Pancreas (tissue), 10 donors: ENCODE measurements at places on chromosomes 7 and 10. TPM values are rescaled to one million over a fixed set of nuclear protein-coding genes. Genes with fewer than 3 reads are reported as not detected.

Gene UFSP1
- polyA plus RNA-seq = 5.2 TPM

Gene SPDYE8
- polyA plus RNA-seq = not detected

Gene LIPJ
- polyA plus RNA-seq = 0.53 TPM

Gene SFRP5
- 180 TPM for polyA plus RNA-seq

Gene CYP2W1
- 0.76 TPM for polyA plus RNA-seq

Gene PCLO
- 1.9 TPM for polyA plus RNA-seq

Gene HIF1AN
- polyA plus RNA-seq = 6.3 TPM

Gene PDK4
- 71.3 TPM for polyA plus RNA-seq

Gene NKX6-2
- polyA plus RNA-seq = 0.16 TPM

Gene CUBN
- 0.53 TPM for polyA plus RNA-seq

Gene KIAA1217
- 11.9 TPM for polyA plus RNA-seq

Gene ABCB4
- polyA plus RNA-seq = 2.1 TPM

Gene ANK3
- polyA plus RNA-seq = 3.3 TPM

Gene GFRA1
- polyA plus RNA-seq = 0.61 TPM

Gene CALHM2
- 7.7 TPM for polyA plus RNA-seq

Gene RSU1
- 18.8 TPM for polyA plus RNA-seq

Gene LRRD1
- polyA plus RNA-seq = 0.02 TPM

DNA sequence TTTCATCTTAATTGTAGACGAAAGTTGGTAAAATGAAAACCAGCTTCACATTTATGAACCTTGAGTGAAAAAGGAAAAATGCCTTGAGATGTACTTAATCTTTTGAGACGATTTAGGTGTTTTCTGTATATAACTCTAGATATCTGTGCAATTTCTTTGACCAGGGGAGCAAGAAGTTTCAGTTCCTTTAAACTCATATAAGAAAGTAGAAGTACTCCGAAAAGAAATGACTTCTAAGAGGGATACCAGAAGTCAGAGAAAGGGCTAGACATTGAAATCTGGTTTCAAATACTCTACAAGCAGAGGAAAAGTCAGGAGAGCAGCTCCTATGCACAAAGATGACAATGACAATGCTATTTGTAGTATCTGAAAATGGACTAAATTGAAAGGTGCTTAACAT, 303.7 kb downstream of the BAMBI start:
- DNase-seq = no peak

- no peak for DNase-seq
Measured at GRCh38 chr7:11792166-11792565, 39.8 kb downstream of the THSD7A start.

DNA sequence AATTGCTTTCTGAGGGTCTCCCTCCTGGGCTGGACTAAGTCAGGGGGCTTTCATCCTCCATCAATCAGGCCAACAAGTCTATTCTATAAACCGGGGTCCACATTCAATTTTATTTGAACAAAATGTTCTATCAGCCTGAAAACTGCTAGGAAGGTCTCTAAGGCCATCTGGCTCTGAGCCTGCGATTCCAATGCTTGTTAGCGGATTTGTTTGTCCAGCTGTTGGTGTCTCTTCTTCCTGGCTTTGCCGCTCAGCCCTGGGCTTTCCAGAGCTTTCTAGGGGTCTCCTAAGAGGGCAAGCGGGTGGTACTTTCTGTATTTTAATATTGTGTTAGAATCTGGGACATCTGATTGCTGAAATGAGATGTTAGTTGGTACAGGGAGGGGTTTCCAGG, 136.7 kb downstream of the VIPR2 start:
- DNase-seq = no peak

DNA sequence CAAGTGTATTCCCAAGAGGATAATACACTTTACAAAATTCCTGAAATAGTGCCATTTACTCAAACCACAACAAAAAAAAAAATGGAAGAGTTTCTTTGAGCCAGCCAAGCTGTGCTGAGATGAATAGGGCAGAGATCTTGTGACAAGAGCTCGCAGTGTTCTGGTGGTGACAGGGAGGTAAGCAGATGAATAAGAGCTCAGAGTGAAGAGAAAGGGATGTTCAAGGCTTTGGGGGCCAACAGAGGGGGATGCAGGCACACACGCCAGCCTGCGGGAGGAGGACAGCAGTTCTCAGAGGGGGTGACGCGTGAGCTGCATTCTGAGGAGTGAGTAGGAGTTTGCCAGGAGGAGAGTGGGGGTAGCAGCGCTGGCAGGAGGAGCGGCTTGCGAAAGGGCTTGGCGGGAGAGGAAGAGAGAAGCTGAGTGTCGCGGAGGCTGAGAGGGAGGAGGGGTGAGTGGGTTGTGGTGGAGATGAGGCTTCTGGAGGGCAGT, 194.4 kb upstream of the IMMP2L start:
- DNase-seq = no peak

- DNase-seq = no peak
Measured at GRCh38 chr10:91123261-91123660, 97.2 kb upstream of the PCGF5 start.

DNA sequence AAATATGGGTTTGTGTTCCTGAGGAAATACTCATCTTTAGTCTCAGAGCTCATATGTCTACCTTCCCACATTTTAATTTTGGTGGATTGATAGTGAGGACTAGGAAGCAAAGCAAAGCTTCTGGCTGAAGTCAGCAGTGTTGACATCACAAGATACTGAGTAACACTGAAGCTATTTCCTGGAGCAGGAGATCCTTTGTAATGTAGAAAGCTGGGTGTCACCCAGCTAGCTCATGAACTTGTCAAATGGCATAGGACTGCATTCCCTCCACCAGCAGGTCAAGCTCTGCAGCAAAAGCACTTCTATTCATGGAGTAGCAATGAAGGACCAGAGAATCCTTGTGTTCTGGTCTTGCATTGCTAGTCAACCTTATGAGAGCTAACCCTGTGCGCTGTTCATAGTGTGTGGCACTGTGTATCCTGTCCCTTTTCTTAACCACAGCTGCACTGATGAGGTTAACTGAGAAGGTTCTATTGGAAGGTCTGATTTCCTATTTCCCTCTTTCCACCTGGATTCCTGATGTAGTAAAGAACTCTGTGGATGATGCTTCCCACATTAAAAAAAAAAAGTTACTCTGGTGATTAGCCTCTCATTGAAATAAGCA, 94.8 kb upstream of the ZNF804B start:
- no peak for DNase-seq

DNA sequence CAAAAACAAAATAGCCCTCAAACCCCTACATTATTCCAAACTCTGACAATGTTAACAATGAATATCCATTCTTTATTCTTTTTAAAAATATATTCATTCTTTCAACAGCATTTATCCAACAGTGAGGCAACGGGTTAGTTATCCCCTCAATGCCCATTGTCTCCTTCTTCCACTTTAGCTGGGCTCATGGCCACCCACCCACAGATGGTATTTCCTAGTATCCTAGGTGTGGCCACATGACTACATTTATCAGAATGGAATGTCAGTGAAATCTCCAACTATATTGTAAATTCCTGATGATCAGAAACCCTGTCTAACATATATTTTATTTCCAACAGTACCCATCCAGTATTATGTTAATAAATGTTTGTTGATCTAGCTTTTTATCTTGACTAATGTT, 13.6 kb downstream of the HOXA1 start:
- DNase-seq = no peak

DNA sequence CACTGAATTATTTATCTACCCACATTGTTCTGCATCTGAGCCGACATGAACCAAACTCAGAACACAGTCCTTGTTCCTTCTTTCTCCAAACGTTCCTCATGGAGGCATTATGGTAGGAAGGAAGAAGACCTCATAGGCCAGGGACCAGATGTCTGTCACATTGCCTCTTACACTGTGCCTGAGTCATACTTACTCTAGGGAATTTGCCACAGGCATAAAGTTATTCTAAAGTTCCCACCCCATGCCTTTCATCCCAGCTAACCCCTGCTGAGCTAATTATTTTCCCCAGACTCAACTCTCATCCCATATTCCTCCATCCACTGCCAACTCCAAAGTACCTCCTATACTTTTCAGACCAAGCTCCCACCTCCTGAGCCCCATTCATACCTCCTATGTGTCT, 21.2 kb downstream of the MAT1A start:
- DNase-seq = no peak

GRCh38 chr10:74641659-74642058, 184.7 kb upstream of the KAT6B start:
- DNase-seq = no peak

- no peak for DNase-seq
Measured at GRCh38 chr10:96987842-96988175, 155.7 kb downstream of the LCOR start.

DNA sequence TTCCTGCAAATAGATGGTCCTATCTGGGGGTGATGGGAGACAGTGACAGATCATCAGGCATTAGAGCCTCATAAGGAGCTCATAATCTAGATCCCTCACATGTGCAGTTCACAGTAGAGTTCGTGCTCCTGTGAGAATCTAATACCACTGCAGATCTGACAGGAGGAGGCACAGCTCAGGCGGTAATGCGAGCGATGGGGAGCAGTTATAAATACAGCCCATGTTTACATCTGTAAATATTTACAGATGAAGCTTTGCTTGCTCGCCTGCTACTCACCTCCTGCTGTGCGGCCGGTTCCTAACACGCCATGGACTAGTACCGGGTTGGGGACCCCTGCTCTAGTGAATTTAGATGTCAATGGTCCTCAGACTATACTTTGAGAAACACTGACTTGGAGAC, 17.0 kb upstream of the CDCA7L start:
- DNase-seq = no peak

DNA sequence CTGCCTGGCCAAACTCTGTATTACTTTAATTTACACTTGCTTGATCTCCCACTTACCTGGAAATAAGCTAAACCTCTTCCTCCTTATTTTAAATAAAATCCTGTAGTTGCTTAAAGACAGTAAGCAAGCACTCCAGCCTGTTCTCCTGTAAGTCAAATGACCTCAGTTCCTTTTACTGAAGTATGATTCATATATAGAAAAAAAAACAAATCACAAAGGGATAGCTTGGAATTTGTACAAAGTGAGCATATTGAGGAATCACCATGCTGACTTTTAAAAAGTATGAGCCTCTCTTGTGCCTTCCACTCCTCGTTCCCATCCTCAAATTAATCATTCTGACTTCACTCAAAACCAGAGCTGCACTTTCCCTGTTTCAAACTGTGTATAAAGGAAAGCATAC, 52.0 kb downstream of the C10orf90 start:
- no peak for DNase-seq

GRCh38 chr10:12728494-12728893, 273.0 kb downstream of the CCDC3 start:
- no peak for DNase-seq

- no peak for DNase-seq
Measured at GRCh38 chr7:146359176-146359575, 242.6 kb downstream of the CNTNAP2 start.

- DNase-seq = no peak
Measured at GRCh38 chr10:99522470-99523250, 10.1 kb upstream of the NKX2-3 start.

DNA sequence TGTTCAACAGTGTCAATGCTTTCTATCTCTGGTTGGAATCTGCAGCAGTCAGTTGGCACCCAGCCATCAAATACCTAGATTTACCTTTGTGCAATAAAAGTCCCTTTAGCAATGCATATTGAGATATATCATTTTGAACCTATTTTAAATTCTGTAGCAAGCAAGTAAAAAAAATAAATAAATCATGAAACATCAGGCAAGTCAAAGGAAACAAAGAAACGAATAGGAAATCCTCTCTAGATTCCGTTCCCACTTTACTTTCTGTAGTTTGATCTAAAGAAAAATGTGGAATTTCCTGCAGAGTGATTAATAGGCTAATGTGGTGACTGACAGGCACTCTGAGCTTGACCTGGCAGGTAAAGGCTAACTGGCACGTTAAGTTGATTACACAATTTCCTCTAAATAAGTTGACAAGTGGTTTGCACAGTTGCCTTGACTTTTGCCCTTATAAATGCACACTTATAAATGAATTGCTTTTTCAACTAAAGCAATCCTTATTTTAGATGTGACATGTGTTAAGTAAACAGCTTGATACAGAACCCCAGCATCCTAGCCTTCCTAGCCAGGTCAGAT, 208.1 kb upstream of the TCF7L2 start:
- no peak for DNase-seq

DNA sequence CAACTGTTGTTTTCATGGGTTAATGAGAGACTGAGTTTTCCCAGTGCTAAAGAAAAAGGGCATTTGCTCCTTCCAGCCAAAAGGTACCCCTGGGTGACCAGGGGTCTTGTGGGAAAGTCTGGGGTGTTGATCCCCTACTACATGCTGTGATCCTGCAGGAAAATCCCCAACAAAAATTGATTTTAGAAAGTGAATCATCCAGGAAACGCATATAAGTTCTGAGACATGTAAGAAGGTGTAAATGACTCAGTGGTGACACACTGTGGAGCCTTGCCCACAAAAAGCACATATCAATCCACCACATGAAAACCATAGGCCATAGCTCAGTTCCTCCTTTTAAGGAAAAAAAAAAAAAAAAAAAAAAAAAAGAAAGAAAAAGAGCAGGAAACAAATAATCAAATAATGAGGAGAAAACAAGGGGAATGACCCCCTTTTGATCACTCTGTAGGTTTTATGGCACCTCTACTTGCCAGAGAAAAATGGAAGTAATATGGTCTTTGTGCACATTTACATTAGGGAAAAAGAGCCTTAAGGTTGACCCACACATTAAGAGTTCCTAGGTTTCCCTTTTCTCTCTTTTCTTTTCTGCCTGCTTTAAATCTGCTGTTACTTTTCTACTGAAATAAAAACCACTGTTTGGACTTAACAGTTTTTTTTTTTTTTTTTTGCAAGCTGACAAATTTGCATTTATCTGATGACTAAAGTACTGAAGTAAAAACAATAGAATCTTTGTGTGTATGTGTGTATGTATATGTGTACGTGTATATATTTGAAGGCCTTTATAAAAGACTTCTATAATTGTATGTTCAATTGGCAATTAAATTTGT, 386.0 kb downstream of the KIF20B start:
- DNase-seq = no peak

DNA sequence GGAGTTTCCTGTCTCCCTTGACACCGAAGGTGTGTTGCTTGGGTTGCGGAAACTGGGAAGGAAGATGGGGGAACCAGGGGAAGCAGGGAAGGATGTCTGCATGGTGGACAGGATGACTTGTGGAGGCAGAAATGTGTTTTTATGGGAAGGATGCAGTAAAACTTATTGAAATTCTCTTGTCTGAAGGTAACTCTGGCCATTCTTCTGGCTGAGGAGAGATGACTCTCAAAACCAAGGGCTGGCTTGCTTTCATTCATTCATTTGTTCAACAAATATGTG, 1.5 kb downstream of the UBTD1 start:
- no peak for DNase-seq

- DNase-seq = no peak
Measured at GRCh38 chr7:98251231-98251600, 816 bp downstream of the TECPR1 start.
